ENCODE measurements at places on chromosomes 1 and 21. TPM values are rescaled to one million over a fixed set of nuclear protein-coding genes. Genes with fewer than 3 reads are reported as not detected.

Gene OR6N1
- total RNA-seq = not detected

Gene PADI1
- total RNA-seq = 0.09 TPM

Gene POU3F1
- 0.17 TPM for total RNA-seq

Gene MCOLN2
- total RNA-seq = 3.0 TPM
